Fibroblast of lung (primary cell): ENCODE measurements at places on chromosomes 7 and 10.

DNA sequence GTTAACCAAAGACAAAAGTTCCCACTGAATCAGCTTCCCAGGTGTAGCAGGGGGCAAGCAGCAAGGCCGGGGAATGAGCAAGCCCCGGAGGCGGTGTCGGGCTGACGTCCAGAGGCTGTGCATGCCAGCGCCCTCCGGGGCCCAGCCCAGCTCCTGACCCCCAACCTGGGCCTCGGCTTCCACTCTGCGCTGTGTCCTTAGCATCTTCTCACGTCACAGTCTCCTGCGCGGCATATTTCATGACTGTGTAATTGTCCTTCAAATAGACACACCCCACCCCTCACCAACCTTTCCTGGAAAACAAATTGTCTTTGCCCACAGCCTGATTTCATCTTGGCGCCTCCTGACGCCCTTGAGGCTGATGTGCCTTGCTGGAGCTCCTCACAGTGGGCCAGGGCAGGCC, 133.5 kb downstream of the RGS10 start:
- no peak for DNase-seq

GRCh38 chr7:93148727-93149126, 542 bp upstream of the SAMD9L start:
- DNase-seq: no peak

DNA sequence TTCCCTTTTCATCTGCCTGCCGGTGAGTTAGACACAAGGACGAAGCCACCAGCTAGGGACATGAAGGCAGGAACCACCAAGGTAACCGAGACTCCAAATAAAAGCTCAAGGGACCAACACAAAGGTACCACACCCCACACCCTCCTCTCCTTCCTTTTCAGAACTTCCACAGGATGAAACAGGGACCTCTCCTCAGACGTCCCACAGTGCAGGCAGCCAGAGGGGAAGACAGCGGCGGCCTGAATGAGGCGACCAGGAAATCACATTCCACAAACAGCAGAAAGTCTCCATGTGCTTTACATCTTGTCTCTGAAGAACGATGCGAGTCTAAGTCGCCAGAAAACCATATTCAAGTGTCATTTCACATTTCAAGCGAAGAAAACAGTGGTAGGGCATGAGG, 97.8 kb downstream of the DIP2C start:
- DNase-seq: no peak

DNA sequence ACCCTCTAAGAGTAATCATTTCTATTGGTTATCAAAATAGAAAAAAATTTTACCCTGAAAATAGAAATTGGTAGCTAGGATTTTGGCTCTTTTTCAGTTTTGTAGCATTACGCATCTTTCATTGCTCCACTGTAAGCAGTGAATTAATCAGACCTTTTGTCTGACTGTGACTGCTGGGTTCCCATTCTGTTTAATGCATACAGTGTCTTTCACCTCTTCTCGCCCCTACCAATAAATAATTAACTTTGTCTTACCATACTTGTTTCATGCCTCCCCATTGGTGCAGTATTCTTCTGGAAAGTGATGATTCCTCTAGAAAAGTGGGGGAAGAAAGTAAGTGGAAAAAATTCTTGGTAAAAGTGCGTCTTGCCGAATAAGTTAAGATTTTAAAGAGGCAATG, 73.2 kb downstream of the AP3M1 start:
- DNase-seq: no peak

GRCh38 chr10:89633484-89633883, 11.6 kb downstream of the PANK1 start:
- DNase-seq: peak; percentile 83

GRCh38 chr10:89301232-89301631, 614 bp upstream of the IFIT2 start:
- DNase-seq: peak; percentile 53

DNA sequence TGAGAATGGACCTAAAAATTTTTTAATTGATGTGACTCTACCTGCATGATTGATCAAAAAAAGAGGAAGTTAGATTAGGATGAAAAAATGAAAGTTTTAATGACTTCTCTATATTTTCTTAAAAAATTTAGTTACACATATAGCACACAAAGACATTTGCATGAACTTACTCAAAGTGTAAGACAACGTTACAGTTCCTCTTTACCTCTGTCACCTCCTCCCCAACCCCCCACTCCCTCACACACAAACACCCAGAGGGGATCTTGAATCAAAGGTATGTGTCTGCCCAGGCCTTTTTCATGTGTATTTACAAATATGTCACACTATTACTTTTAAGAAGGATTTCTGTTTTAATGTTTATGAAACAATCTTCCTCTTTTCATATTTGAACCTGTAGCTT, 20.6 kb upstream of the CDCA7L start:
- DNase-seq: no peak

DNA sequence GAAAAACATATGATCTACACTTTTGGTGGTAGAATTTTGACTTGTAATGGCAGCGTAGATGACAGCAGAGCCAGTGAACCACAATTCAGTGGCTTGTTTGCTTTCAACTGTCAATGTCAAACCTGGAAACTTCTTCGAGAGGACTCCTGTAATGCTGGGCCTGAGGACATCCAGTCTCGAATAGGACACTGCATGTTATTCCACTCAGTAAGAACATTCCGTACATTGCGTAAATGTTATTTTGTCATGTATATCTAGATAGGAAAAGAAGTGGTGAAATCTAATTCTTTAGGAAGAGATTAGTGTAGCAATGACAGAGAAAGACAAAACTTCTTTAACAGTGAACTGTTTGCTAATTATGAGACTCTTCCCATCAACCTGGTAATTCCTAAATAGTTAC, 112.9 kb downstream of the PODXL start:
- DNase-seq: peak; percentile 27

- DNase-seq: no peak
These were observed 534.6 kb upstream of the NRP1 start for GRCh38 chr10:33869028-33869427.

DNA sequence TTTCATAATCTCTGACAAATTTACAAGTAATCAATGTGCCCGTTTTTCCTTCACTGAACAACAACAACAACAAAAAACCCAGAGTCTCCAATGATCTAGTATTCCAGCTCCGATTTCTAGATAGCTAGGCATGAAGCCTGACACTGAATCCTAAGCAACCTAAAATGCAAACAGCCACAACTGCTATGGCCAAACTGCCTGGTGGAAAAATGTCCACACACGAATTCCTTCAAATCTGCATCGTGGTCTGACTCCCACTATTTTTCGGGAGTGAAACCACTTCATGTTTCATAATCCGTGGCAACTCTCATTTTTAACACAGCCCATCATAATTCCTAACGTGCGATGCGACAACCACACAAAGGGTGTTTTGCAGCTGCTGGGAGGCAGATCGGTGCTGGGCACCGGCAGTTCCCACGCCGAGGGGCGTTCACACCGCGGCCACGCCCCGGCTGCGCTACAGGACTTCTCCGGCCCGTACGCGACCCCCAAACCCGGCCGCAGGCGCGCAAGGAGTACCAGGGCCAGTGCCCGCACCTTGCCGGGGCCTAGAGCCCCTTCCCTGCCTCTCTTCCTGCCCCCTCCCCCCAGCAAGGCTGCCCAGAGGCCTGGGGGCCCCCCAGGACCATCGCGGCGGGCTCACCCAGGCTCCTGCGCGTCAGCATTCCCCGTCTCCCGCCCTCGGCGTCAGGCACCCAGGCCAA, 814 bp downstream of the RUFY2 start:
- peak; percentile 66 for DNase-seq

GRCh38 chr10:112404617-112405016, 30.7 kb downstream of the ACSL5 start:
- DNase-seq: peak; percentile 6

DNA sequence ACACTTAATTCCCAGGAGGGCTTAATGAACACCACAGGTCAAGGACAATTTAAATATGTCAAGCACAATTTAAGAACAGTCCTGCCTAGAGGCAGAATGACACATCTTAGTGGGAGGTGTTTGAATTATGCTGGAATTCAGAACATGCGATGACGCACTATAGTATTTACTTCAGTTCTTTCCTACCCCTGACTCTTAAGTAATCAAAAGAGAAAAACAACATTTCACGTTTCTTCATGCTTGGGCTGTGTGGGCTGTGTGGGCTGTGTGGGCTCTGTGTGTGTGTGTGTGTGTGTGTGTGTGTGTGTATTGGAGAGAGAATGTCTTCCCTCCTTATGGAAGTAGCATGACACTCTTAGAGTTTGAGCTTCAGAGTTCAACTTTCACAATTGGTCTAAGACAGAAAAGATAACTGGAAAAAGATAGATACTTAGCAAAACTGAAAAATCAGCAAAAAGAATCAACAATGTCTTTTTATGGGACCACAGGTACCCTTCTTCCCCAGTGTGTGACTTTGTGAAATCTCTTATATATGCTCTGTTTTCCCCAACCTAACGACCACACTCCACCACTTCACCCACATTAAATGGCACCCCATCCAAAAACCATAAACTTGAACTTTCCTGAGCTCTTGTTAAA, 33.7 kb upstream of the CABCOCO1 start:
- peak; percentile 97 for DNase-seq

DNA sequence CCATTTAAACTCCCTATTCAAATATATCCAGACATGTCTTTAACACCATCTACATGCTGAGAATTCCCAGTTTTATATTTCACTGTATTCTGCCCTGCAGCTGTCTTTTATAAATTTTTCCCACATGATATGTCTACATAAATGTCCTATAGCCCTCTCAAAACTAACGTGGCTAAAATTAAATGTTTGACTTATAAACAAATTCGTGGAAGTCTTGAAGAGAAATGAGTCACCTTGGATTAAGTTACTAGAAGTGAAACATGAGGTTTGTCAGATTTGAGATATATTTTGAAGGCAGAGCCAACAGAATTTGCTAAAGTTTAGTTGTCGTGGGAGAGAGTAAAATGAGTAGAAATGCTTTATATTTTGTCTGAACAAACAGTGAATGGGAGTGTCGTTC, 386.9 kb upstream of the CNTNAP2 start:
- DNase-seq: peak; percentile 80

- DNase-seq: no peak
These were observed 14.4 kb downstream of the SPOCK2 start for GRCh38 chr10:72073708-72074573.

DNA sequence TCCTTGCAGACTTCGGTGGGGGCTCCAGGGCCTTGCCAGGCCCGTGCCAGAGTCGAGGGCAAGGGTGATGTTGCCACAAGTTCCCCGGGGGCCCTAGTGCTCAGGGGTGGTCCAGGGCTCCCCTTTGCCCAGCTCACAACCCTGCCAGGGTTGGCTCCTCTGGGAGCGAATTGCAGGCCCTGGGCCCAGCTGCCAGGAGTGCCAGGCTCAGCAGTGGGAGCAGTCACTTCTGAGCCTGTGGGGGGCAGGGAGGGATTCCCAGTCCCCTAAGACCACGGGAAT, 43.8 kb downstream of the TCERG1L start:
- no peak for DNase-seq

GRCh38 chr7:37684927-37685326, 1.4 kb downstream of the GPR141 start:
- DNase-seq: no peak

- peak; percentile 59 for DNase-seq
These were observed 34.7 kb downstream of the MET start for GRCh38 chr7:116706668-116707126.

DNA sequence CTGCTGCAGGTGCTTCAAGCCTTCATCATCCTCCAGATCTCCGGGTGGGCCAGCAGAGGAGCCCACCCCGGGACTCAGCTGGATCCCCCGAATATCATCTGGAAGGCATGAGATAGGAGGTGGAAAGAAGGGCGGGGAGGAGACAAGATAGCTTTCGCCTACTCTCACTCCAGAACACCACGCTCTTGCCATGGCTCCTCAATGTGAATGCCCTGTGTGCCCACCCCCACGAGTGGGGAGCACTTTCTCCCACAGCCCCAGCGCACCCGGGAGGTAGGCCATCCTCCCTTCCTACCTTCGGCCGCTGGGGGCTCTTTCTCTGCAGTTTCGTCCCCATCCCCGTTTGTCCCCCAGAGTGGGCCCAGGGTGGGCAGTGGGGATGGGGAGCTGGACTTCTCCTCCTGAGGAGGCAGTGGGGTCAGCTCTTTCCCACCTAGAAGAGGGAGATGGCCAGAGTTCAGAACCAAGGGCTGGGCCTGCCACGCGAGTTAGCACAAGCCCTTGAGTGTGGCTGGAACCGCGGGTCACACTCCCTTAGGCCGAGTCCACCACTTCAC, 8.9 kb downstream of the GIGYF1 start:
- no peak for DNase-seq

DNA sequence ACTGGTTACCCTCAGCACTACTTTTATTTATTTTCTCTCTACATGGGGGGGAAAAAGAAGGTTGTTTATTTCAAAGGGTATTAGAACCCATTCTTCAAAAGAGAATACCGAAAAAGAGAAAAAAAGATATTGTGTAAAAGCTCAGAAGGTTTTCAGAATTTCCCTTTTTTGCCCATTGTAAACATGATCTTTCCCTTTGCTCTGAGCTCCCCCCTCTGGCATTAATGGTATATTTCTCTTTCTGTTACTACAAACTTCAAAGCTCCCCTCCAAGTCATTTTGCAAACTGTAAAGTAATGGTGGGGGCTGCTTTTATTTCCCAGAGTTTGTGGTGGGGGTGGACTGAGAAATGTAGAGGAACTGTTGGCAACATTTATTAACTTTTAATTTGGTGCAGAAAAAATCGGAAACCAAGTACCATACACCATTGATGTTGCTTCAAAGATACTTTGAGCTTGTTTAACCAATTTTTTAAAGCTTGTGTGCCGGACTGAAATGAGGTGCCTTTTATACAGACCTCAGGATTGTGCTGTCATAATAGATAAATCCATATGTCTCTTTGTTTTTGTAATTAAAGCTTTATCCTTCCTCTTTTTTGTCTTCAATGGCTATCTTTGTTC, 181.5 kb downstream of the EXOC4 start:
- DNase-seq: peak; percentile 30

- DNase-seq: no peak
These were observed 6.3 kb downstream of the CAMK2G start for GRCh38 chr10:73867871-73868631.

DNA sequence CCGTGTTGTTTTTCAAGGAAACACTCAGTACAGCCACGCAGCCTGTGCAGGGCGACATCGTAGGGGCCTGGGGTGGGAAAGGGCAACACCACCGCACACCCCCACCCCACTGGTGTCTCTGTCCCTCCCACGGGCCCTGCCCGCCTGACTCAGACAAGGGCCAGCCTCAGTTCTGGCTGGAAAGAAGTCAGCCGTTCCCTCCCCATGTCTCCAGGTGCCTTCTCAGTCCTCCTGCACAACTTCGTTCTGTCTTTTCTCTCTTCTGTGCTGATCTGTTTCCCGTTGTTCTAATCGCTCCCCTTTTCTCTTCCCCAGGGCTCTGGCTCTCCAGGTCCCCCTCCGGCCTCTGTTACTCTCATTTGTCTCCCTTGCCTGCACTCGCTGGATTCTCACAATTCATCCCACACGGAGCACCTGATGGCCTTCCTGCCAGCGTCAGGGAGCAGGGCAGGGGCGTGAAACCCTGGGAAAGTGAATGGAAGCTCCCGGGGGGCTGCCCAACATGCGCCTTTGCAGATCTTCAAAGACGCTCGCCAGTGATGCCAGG, 97.7 kb downstream of the WDR37 start:
- DNase-seq: no peak

GRCh38 chr7:130734815-130735716, 1.1 kb upstream of the KLF14 start:
- DNase-seq: no peak
